ENCODE measurements at places on chromosomes 5 and 9. TPM values are rescaled to one million over a fixed set of nuclear protein-coding genes. Genes with fewer than 3 reads are reported as not detected.

Gene SUSD3
- total RNA-seq: 1.1 TPM

Gene SNX18
- total RNA-seq: 54.6 TPM

Gene STK32A
- total RNA-seq: 1.8 TPM

Gene STOM
- 453 TPM for total RNA-seq

Gene HTR4
- total RNA-seq: not detected

Gene SMIM3
- total RNA-seq: 221 TPM

Gene FOXD4L5
- total RNA-seq: not detected

Gene TAF7
- total RNA-seq: 45.4 TPM

Gene KCNMB1
- not detected for total RNA-seq

Gene LPCAT1
- 18.9 TPM for total RNA-seq

Gene CDC25C
- total RNA-seq: not detected

Gene FABP6
- not detected for total RNA-seq

Gene NOL8
- 46.3 TPM for total RNA-seq

Gene EFCAB9
- not detected for total RNA-seq

Gene SHC3
- 4.7 TPM for total RNA-seq

Gene NEURL1B
- 38.4 TPM for total RNA-seq

Gene MCTP1
- total RNA-seq: 44.7 TPM

Gene ZNF300
- total RNA-seq: 2.4 TPM

Gene GLRA1
- not detected for total RNA-seq

Gene OR1B1
- total RNA-seq: not detected

Gene HAND1
- total RNA-seq: not detected

Gene LCN10
- total RNA-seq: 0.68 TPM

Gene GMCL2
- not detected for total RNA-seq

Gene PDLIM7
- total RNA-seq: 20.9 TPM

Gene IL13
- total RNA-seq: not detected

Gene PCDHA9
- total RNA-seq: 0.19 TPM

Gene MAMDC4
- total RNA-seq: 0.68 TPM

Gene CLIC3
- total RNA-seq: 2.2 TPM

Gene IFNA21
- not detected for total RNA-seq

Gene CCL21
- 9.5 TPM for total RNA-seq

Gene PAPPA
- total RNA-seq: 2.4 TPM

Gene SLC25A2
- 0.98 TPM for total RNA-seq
